ENCODE measurements at places on chromosomes 16 and 17. TPM values are rescaled to one million over a fixed set of nuclear protein-coding genes. Genes with fewer than 3 reads are reported as not detected.

KLHL10 gene
- 0.79 TPM for total RNA-seq

DLX4 gene
- 0.11 TPM for total RNA-seq

CCL1 gene
- not detected for total RNA-seq

TBC1D3B gene
- 1.2 TPM for total RNA-seq

KRT39 gene
- not detected for total RNA-seq

PPP1R27 gene
- not detected for total RNA-seq

TPSG1 gene
- not detected for total RNA-seq

OMG gene
- total RNA-seq: not detected

ACSM2A gene
- not detected for total RNA-seq

ABCC11 gene
- under 0.01 TPM for total RNA-seq

IGFBP4 gene
- 49.1 TPM for total RNA-seq

ZNF267 gene
- 21.3 TPM for total RNA-seq

HBA1 gene
- not detected for total RNA-seq

GDPD1 gene
- total RNA-seq: 0.22 TPM

GPR142 gene
- total RNA-seq: not detected

C17orf67 gene
- total RNA-seq: 1.3 TPM

CDRT15L2 gene
- not detected for total RNA-seq

INTS2 gene
- total RNA-seq: 9.4 TPM

CHRNE gene
- 1.6 TPM for total RNA-seq

HCRT gene
- not detected for total RNA-seq

SHPK gene
- total RNA-seq: 10.2 TPM

VAMP2 gene
- 2.8 TPM for total RNA-seq

MIF4GD gene
- total RNA-seq: 4.4 TPM

RNF157 gene
- 0.22 TPM for total RNA-seq

CCL15 gene
- not detected for total RNA-seq

OR1A1 gene
- total RNA-seq: not detected

NUTF2 gene
- 282 TPM for total RNA-seq

ZNF597 gene
- 2.3 TPM for total RNA-seq

CA5A gene
- total RNA-seq: not detected

AGRP gene
- total RNA-seq: not detected

ZPBP2 gene
- total RNA-seq: not detected

CES5A gene
- not detected for total RNA-seq

MEIOB gene
- not detected for total RNA-seq

NPIPA1 gene
- total RNA-seq: 43.2 TPM

TBC1D3I gene
- under 0.01 TPM for total RNA-seq

FMNL1 gene
- total RNA-seq: 1.7 TPM

KIF18B gene
- 2.4 TPM for total RNA-seq

RAP1GAP2 gene
- total RNA-seq: 19.4 TPM

PPL gene
- 33.4 TPM for total RNA-seq

KCNJ16 gene
- total RNA-seq: 0.76 TPM

CREBBP gene
- total RNA-seq: 21.4 TPM

KRT24 gene
- 573 TPM for total RNA-seq

WFIKKN1 gene
- 0.33 TPM for total RNA-seq

TNP2 gene
- not detected for total RNA-seq

MAP2K3 gene
- 13.2 TPM for total RNA-seq

EVPLL gene
- 0.11 TPM for total RNA-seq

CACNB1 gene
- total RNA-seq: 2.0 TPM

SSTR5 gene
- total RNA-seq: not detected

TLCD2 gene
- total RNA-seq: 2.9 TPM

ITGB4 gene
- total RNA-seq: 30.2 TPM

All from placental epithelial cell (primary cell).